CD8-positive, alpha-beta memory T cell (primary cell): ENCODE measurements at places on chromosomes 11 and 22. TPM values are rescaled to one million over a fixed set of nuclear protein-coding genes. Genes with fewer than 3 reads are reported as not detected.

GRCh38 chr22:30277547-30278344, 11.1 kb upstream of the OSM start:
- DNase-seq: no peak

- no peak for DNase-seq
These were observed 14.3 kb upstream of the EFCAB6 start for GRCh38 chr22:43826142-43827002.

DNA sequence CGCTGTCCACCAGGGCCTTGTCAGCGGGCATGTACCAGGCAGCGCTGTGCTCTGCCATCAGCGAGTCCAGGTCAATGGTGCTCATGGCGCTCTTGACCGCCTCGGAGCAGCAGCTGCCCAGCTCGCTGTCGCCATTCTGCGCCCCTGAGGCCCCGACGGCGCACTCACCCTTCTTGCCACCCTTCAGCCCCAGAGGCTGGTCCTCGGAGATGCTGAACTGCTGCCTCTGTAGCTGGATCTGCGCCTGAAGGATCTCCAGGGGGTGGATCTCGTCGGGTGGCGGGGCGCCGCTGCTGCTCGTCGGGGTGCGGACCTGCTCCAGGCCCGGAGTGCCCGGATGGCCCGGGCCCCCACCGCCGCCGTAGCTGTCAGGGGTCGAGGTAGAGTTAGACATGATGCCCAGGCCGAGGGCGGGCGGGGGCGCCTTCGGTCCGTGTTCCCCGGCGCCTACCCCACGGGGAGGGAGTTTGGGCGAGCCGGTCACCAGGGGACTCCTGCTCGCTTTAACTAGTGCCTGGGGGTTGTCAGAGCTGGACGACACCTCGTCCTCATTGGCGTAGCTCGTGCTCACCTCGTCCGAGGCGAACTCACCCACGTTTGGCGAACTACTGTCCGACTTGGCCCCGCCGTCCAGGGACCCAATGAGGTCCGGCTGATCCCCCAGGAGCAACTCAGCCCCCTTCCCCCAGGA, 4.6 kb downstream of the MN1 start:
- DNase-seq: no peak

- DNase-seq: no peak
These were observed 751 bp downstream of the FIBIN start for GRCh38 chr11:26994631-26995095.

GRCh38 chr11:125090816-125091215, 20.6 kb downstream of the TMEM218 start:
- no peak for DNase-seq

- no peak for DNase-seq
These were observed 29.8 kb downstream of the NUP98 start for GRCh38 chr11:3767536-3767935.

- no peak for DNase-seq
These were observed 5.6 kb upstream of the KIAA0930 start for GRCh38 chr22:45246060-45246985.

GRCh38 chr11:70468256-70469195, 70.2 kb downstream of the CTTN start:
- no peak for DNase-seq

DNA sequence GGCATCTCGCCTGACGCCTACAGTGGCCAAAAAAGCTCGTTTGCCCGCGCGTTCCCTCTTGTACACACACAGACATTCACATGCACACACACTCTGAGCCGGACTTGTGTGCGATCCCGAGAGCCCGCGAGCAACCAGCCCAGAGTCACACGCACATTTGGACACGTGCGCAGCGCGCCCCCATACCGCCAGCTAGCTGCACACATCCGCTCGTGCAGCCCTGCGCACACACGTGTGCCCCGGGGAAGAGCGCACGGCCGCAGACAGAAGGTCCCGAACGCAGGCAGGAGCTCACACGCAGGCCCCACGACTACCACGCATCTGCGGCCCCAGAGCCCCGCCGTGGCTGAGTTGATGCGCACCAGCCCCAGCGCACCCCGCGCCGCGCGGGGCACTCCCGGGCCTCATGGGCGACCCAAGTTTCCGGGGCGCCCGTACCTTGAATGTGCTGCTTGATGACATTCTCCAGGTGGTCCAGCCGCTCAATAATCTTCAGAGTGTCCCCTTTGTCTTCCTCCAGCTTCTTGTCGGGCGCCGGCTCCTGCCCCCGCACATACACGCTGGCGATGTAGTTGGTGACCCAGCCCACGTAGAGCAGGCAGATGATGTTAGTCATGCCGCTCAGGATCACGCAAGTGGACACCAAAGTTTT, 758 bp downstream of the GALNT18 start:
- no peak for DNase-seq

DNA sequence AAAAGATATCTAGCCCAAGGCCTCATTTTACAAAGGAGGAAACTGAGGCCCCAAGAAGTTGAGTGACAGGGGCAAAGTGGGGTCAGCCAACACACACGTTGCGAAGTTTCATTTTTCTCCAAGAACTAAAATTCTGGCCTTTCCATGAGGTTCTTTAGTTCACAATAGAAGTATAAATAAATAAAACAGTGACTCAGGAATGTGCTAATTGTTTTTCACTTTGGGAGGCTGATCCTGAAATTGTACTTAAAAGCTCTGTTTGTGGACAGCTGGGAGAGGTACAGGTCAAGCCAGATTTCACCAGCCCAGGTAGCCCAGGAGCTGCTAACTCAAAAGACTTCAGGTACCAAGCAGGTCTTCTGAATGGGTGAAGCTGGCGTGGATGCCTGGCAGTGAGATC, 105.2 kb downstream of the TRAF6 start:
- DNase-seq: no peak

- DNase-seq: no peak
These were observed 58.3 kb upstream of the CYP2D6 start for GRCh38 chr22:42188808-42189447.

DNA sequence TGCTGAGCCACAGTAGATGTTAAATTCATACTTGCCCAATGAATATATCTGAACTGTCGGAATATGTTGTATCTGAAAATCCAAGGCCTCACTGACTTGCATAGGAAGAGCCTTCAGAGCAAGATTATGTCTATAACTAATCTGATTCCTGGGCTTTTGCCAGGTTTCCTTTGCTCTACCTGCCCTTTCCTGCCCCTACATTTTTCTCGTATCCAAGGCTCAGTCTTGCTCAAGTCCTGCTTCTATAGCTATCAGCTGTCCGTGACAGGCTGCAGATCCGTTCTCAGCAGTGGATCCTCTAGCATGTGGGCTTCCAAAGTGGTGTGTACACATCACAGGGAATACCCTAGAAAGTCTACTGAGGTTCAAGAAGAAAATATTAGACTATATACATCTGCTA, 18.8 kb upstream of the USP47 start:
- no peak for DNase-seq

DNA sequence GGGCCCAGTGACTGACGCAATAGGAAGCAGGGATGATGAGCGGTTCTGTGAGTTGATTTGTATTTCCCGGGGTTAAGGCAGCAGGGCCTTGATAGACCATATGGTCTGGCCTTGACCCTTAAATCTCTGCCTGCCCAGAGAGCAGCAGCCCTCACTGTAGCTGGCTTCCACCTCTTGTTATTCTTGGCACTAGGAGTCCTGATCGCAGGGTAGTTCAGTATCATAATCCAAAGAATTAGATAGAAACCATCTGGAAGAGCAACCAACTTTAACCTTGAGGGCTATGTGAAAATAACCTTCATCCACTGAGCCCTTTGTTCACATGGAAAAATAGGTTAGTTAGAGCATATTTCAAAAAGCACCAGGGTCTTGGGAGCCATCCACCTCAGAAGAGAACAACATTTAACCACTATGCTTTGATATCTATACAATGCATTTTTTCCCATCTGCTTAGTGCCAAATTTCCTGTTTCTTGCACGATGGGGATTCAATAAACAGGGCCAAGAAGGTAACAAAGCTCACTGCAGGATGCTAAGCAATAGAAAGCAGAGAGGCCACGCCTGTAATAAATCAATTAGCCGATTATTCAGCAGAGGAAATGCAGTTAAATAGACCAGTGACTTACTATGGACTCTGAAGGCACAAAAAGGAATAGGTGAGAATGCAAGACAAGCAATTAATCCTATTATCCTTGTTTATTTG, 761.3 kb downstream of the OPCML start:
- DNase-seq: no peak

The SSTR3 gene
- 0.62 TPM for total RNA-seq

The F2 gene
- total RNA-seq: not detected

The NXPE4 gene
- total RNA-seq: not detected

The SPDYC gene
- total RNA-seq: not detected

The ZNRF3 gene
- total RNA-seq: 1.2 TPM

The TESMIN gene
- 1.3 TPM for total RNA-seq

The RIC3 gene
- 11.8 TPM for total RNA-seq

The GATD1 gene
- total RNA-seq: 56.3 TPM

The GNB1L gene
- 17.9 TPM for total RNA-seq

The CHRM1 gene
- not detected for total RNA-seq

The SVIP gene
- total RNA-seq: 74.7 TPM

The CTR9 gene
- 49.9 TPM for total RNA-seq

The CNIH2 gene
- total RNA-seq: 2.8 TPM
